NCI-H187 treated with DMSO at 0.1 percent for 48 hours (cell line): ENCODE measurements at places on chromosomes 3 and 15.

DNA sequence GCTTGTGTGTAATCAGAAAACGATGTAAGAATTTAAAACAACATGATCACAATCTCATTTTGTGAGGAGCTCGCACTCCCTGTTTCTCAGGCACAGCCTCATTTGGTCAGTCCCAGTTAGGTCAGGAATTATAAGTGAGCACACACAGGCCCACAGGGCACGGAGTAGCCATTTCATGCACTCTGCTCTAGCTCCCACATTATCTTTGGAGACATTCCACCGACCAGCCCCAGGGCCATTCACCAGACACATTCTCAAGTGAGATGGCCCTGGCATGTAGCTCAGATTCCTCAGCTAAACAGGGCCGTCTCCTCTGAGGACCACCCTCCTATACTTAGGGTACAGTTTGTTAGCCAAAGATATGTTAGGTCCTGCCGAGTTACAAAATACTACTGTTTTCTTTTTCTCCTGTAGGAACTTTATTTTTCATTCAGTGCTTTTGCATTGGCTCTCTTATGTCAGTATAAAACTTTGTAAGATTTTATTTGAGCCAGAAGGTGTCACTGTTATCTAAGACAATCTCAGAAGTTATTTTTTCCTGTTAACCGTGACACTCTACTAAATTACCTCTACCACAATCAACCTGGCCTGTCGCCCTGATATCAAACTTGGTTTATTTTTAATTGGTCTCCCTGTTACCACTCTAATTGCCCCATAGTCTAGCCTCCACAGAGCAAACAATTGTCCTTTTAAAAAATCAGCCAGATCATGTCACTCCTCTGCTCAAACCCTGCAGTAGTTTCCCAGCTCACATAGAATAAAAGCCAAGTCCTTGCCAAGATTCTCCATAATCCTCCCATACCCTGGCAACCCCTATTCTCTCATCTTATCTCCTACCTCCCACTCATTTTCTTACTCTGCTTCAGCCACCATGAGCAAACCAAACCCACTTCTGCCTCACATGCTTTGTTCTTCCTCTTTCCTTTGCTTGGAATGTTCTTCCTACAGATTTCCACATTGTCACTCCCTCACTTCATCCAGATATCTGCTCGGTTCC is 105.7 kb downstream of the PPP2R3A start:
- DNase-seq: no peak

GRCh38 chr3:49132437-49133225 is at the start of gene LAMB2:
LAMB2 (minus strand) TSS chr3:49133050; CDS start chr3:49132867, 183 bp downstream.
- no peak for DNase-seq

- DNase-seq: no peak
These were observed 23.9 kb upstream of the NEK10 start for GRCh38 chr3:27392950-27393679.

- DNase-seq: no peak
These were observed 81.6 kb downstream of the MCTP2 start for GRCh38 chr15:94312946-94313345.

DNA sequence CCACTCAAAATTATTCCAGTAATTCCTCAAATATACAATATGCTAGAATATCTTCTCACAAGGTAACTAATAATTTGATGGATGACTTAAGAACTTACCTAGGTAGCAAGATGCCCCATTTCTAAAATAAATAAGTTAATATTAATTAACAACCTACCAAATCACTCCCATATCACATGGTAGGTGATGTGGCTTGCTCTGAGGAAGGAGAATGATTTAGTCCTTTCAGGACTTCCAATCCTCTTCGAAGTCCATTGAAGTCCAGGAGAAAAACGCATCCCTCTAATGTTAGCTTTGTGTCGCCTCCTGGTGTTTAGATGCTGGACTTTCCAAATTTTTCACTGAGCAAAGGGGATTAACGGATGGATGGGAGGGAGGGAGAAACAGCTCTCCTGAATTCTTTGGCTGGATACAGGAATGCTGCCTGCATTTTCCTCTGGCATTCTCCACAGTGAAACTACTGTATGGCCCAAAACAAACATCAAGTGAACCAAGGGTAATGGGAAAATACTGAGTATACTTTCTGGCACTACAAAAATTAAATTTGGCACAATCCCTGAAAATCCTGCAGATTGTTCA is 58.6 kb downstream of the PRICKLE2 start:
- DNase-seq: no peak

GRCh38 chr3:64684715-64685261 is 3.0 kb downstream of the ADAMTS9 start:
- no peak for DNase-seq

DNA sequence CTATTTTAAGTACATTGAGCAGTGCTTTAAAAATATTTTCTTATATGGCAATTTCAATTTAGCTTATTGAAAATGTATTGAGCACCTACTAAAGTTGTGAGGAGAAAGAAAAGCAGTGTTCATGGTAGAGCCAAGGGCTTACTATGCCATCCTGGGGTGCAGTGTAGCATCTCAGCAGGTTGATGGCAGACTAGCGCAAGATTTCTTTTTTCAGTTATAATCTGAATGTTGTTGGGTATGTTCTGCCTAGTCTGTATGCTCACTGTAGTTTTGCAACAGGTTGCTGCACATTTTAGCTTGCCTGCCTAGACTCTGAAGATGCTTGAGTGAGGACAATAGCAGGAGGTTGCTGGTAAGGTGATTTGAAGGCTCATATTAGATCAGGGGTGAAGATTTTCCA is 103.1 kb upstream of the UNC13C start:
- DNase-seq: no peak

DNA sequence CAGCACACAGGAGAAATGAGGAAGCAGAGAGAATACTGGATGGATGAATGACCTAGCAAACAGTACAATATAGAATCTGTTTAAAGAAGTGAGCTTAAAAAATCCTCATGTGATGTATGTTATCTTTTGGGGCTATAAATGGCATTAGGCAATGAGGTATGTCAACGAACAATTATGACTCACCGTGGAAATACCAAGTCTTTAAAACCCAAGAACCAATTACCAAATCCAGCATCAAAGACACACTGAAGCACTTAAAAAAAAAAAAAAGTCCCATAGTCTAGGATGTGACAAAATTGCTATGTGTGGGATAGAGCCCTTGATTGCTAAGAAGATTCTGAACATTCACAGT is 36.3 kb upstream of the HERC1 start:
- DNase-seq: no peak

GRCh38 chr15:75640483-75641178 is 607 bp upstream of the IMP3 start:
- no peak for DNase-seq

- no peak for DNase-seq
These were observed 59.0 kb downstream of the SCN5A start for GRCh38 chr3:38590521-38590920.

DNA sequence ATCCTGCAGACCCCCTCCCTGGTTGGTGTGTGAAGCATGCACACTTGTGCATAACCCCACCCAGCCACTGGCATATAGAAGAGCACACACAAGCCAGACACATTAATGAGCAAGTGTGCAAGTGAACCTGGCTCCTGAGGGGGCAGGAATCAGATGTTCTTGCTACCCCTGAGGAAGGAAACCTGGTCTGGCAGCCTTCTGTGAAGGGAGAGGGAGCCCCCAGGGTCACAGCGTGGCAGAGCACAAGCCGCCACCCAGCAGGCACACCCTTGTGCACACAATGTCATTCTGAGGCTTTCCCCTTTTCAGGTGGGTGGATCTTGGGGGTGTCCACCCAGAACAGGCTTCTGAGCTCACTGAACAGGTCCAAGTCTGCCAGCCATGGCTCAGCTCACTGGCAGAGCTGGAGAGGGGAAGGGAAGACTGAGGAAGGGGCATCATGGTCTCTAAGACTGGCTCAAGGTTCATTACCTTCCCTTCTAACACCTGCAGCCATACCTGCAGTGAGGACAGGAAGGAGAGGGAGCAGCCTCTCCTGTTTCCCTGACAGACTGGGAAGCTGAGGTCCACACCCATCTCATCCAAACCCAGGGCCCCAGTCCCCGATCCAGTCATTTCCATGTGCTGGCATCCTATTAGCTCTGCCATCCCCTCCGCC is 31.6 kb upstream of the SEMA3F start:
- DNase-seq: no peak

DNA sequence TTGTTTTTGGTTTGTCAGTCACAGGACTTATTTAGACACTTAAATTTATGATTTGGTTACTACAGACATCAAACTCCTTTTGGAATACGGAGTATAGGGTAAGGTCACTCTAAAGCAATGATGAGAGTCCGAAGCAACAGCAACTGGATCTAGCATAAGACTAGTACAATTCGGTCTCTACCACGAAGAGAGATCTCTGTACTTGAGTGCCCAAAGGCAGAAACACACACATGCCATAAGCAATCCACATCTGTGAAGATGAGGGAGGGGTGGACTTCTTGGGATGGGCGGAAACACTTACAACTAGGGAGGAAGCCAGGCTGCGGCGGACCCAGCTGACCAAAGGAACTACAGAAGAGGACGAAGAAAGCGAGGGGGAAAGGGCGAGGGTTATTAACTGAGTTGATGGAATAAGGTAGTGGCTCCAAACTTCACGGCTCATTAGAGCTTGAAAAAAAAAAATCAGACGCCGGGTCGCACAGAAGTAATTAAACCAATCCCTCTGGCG is 595 bp downstream of the DPH6 start:
- DNase-seq: no peak

- DNase-seq: no peak
These were observed 335.3 kb upstream of the NECTIN3 start for GRCh38 chr3:110736332-110736731.

DNA sequence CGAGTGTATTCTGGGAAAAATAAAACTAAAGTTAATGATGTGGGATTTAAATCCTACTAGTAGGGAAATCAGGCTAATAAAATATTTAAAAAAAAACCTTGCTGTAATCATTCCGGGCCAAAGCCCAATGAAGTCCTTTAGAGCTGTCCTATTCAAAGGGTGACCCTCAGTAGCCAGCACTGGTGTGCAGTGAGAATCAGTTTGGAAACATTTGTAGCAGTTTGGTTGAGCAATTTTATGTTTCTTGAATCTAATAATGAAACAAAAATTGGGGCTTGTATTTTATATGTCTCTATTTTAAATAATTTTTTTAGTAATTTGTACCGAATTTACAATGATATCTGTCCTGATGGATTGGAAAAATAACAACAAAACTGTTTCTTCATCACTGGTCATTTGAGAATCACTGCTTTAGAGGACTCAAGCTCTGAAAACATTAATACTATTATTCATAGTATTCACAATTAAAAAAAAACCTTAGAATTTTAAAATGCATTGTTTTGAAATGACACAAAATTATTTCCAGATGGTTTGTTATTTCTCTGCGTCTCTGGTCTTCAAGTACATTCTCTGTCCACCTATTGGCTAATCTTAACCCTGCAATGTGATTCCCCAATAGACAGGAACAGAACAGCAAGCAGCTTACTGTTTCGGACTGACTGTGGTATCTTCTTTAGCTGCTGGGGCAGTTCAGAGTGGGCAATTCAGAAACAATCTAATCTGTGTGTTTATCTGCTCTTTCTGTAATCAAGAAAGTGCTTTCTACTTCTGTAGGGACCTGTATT is 71.2 kb downstream of the OTOL1 start:
- no peak for DNase-seq

GRCh38 chr3:151460774-151461450 is at the start of gene IGSF10:
IGSF10 (minus strand) TSS chr3:151461061; CDS start chr3:151458709, 2,352 bp downstream.
- no peak for DNase-seq

DNA sequence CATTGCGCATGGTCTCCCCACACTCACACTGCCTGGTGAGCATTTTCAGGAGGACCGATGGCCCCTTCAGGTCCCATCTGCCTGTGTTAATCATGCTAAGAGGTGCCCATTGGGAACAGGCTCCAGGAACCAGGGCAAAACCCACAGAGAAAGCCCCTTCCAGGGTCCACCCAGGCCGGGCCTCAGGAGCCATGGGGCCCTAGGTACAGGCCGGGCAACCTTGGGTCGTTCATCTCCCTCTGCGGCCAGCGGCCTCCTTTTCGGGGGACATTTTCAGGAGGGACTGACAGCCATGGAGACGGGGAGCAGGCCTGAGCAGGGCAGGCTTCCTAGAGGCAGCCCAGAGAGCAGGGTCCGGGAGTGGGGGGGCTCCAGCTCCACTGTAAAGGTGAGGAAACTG is 68.0 kb upstream of the TAMM41 start:
- DNase-seq: no peak

DNA sequence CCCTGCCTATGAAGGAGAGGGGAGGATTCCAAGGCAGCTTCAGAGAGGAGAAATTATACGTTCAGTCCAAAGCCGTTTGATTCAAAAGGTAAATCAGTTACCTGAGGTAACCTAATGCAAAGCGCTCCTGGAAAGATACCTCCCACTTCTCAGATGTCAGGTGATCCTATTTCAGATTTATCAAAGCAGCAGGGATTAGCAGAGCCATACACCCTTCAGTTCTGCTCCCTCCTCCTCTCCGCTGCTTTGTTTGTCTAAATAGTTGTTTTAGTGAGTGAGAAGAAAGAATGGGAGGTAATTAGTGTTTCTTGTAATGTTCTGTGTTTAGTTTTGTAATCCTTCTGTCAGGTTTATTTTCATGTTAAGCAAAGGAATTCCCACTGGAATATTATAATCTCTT is 81.1 kb downstream of the SOX14 start:
- DNase-seq: no peak

- no peak for DNase-seq
These were observed 97.6 kb upstream of the ICE2 start for GRCh38 chr15:60576515-60576914.

- DNase-seq: no peak
These were observed 586.9 kb upstream of the SGO1 start for GRCh38 chr3:20772869-20773268.

DNA sequence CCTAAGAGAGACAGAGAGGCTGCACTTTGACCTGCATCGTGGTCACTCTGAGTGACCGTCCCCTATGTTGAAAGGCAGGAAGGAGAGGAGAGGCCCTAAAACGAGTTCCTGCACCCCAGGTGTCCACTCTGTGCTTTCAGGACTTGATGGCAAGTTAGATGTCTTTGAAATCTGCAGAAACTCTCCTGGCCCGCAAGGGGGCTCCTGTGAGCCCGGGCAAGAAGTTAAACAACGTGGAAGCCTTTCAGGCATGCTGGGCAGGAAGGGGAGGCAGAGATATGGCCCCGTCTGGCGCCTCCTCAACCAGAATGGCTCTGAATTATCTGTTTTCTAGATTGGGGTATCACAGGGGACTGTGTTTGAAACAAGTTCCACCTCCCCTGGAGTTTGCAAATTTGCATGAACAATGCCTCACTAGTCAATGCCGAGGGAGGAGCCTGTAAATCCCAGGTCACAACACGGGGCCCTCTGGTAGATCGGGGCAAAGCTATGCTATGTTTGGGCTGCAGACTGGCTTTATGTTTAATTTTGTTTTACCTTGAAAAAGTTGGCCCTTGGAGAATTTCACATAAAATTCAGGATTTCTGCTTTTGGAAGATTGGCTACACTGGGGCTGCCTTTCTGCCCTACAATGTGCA is 9.8 kb downstream of the CTXND1 start:
- DNase-seq: no peak

- no peak for DNase-seq
These were observed 105.7 kb downstream of the ANO10 start for GRCh38 chr3:43515970-43516635.

GRCh38 chr15:35713733-35714132 is 167.8 kb upstream of the DPH6 start:
- DNase-seq: no peak
